Amniotic stem cell (primary cell): ENCODE measurements at places on chromosomes 2 and 18.

DNA sequence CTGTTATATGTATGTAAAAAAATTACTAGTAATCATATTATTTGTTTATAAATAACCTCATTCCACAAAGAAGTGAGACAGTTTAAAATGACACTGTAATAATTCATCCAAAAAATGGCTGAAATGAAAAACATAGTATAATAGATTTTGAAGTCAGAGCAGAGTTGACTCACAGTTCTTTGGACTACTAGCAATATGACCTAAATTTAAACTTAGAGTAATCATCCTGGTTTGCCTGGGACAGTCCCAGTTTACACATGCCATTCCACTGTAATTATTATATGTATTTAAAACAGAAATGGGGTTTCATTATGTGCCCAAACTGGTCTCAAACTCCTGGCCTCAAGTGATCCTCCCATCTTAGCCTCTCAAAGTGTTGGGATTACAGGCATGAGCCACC is 48.3 kb downstream of the CCDC88A start:
- no peak for DNase-seq

DNA sequence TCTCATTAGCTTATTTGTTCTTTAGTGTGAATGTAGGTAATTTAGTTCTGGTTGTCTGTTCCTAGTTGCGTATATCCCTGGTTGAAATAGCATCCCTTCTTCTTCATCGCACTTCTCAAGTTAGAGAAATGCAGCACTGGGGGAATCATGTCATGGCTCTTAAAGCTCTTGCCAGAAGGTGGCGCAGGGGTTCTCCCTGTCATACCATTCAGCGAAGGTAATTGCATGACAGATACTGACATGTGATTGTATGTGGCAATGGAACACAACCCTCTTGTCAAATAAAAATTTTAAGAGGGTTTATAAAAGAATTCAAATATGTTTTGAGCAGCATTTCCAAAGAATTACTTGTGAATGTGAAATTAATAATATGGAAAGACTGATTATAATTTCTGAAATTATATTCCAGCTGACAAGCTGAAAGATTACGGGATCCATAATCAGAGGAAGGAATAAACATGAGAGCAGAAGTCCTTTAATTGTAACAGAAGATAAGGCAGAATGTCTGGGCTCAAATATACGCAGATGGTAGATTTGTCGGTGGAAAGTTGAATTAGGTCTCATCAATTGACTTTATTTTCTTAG is 411.7 kb downstream of the DSEL start:
- peak; percentile 58 for DNase-seq

GRCh38 chr18:23137788-23138216 is 2.5 kb downstream of the CABLES1 start:
- no peak for DNase-seq

GRCh38 chr18:74419761-74420160 is 37.3 kb downstream of the DIPK1C start:
- DNase-seq: no peak
